Stimulated activated CD4-positive, alpha-beta T cell treated with anti-CD3 and anti-CD28 coated beads, Interleukin-15, amount 100 ng/mL, for 1 hour (primary cell): ENCODE measurements at places on chromosomes 16 and 17.

GRCh38 chr17:42563543-42563942 lies 1.6 kb downstream of the COASY start:
- no peak for DNase-seq

DNA sequence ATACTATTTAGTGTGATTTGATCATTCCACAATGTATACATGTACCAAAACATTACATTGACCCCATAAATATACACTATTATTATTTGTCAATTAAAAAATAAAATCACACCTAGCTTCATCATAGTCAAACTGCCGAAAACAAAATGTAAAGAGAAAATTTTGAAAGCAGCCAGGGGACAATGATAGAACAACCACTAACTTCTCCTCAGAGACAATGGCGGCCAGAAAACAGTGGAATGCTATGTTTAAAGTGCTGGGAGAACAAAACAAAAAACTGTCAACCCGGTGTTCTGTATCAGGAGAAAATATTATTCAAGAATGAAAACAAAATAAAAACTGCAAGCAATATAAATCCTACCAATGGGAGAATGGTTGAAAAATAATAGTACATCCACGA lies 63.2 kb downstream of the METRNL start:
- DNase-seq, result no peak

DNA sequence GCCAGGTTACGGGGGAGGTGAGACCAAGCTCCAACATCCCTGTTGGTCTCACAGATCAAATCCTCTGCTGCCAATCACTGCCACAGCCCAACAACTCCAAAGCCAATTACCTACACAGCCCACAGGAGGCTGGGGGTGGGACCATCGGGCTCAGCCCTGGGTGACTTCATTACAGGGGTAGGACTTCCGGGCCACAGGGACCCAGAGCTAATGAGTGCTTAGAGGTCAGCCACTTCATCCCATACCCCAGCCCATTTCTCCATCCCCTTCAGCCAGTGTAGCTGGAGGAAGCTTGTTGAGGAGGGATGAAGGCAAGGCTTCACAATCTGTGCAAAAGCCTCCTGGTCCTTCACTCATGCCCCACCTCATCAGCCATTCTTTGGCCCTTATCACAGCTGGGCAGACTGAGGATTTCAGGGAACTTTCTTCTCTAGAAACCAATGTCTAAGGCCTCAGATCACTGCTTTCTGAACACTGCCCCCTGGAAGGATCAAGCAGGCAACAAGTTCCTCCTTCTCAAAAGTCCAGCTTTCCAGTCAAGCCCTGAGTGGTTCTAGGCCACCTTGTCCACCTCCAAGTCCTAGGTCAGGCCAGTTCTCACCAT lies 5.8 kb downstream of the FOXN1 start:
- DNase-seq, result no peak

DNA sequence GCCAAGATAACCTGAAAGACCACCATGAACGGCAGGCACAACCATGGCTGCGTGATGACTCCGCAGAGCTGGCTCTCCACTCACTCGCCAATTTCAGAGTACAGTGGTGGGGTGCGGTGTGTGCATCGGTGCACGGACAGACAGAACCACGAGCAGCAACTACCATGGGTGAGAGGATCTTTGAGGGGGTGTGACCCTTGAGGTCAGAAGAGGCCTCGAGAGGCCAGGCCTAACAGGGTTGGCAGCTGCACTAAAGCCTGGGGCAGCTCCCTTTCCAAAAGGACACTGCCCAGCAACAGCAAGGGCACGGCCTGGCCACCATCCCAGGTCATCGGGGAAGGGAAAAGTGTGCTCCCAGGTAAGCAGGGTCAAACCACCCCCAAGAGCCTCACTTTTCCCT lies 1.9 kb upstream of the ECI1 start:
- no peak for DNase-seq
